ENCODE measurements at places on chromosomes 5 and 9.
A peak's percentile ranks its signal among the peaks of the same experiment; 100 is the strongest.

GRCh38 chr5:56302027-56302426, 68.9 kb upstream of the ANKRD55 start:
- DNase-seq = no peak

DNA sequence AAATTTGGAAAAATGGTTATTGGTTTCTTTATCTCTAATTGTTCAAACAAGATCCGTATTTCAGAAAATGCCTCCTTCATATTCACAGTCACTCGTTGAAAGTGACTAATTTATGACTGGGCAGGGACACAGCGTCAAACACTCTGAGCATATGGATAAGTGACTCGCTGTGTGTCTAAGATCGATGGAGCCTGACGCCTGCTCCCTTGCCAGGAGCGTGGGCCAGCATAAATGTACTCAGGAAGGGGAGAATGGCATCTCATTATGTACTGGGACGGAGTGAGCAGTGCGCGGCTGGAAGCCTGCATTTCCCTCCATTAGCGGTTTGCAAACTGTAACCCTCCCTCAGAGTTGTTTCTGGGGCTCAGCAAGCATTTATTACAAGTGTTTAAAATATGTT, 79.8 kb upstream of the CAST start:
- no peak for DNase-seq

DNA sequence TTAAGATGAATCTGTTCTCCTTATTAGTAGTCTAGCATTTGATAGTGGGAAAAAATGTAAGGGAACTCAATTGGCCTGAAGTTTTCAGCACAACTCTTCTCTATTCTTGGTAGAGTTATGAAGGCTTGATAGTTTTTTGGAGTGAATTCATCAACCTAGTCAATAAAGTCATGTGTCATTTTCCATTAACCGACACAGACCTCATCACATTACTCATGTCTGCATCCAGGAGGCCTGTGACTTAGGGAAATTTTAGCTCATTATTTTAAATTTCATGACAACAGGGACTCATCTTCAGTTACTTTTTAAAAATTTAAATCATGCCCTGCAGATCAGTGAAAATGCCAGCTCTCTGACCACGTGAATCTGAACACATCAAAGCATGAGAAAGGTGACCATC, 63.3 kb downstream of the ADAMTS16 start:
- no peak for DNase-seq

DNA sequence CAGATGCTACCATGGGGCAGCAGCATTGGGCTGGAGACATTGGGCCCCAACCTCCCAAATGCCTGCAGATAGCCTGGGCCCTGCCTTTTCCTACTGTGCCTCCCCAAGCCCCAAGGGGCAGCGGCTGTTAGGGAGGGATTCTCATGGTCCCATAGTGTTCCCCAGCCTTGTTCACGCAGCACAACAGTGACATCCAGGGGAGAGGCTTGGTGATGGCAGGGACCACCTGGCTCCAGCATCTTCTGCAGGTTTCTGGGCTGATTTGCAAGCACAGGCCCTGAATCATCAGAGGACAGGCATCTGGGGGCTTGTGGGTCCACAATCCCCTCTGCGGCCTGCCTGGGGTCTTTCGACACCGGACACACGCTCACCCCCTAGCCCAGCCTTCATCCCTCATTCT, 354.6 kb downstream of the SLIT3 start:
- DNase-seq = no peak

- no peak for DNase-seq
Measured at GRCh38 chr9:88874391-88874790, 116.9 kb upstream of the S1PR3 start.

DNA sequence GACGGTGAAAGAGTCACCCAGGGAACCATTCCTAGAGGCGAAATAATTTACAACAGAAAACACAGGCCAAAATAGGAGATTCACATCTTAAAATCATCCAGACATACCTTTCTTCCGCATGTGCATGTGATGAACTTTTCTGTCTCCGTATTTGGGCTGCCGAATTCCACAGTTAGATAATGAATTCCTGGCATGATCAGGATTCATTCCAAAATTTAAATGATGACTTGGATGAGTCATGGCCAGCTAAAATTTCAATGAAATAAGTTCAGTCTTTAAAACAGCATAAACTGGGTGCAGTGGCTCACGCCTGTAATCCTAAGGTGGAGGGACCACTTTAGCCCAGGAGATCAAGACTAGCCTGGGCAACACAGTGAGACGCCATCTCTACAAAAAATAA, 82.7 kb downstream of the DROSHA start:
- DNase-seq = peak; percentile 67

DNA sequence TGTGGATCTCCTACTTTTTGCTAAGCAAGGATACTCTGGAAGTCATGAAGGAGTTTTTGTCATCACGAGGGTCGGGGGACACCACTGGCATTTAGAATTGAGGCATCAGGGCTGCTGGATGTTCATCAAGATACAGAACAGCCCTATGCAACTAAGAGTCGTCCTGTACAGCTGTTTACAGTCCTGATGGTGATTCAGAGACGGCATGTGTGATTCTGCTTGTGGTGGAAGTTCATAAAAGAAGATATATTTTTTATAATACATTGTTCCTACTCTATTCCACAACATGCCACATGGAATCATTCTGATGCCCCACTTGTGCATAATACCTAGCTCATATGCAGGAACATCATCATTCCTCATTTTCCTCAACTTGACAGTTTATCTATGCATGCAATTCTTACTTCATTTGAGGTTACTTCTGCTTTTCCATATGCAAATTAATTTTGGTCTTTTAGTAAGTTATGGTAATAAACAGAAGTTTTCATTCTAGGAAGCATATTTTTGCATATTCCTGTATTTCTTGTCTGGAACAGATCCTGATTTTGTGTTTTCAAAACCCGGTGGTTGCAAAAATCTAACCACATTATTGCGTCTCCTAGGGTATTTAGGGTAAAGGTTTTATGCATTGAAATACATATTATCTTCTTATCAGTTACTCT, 155.2 kb downstream of the ARHGEF28 start:
- no peak for DNase-seq

DNA sequence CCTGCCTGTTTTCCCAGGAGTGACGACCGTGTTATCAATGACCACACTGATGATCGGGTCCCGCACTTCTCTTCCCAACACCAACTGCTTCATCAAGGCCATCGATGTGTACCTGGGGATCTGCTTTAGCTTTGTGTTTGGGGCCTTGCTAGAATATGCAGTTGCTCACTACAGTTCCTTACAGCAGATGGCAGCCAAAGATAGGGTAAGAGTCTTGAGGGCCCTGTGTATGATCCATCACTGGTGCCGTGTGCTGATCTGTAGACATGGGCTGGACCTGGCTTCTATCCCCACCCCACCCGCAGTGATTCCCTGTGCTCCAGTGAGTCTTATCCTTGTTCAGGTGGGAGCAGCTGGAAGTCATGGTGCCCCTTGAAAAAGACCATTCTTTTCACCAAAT, 26.0 kb downstream of the GABRP start:
- no peak for DNase-seq

GRCh38 chr9:72554221-72554641, 32.8 kb downstream of the TMC1 start:
- DNase-seq = peak; percentile 68

DNA sequence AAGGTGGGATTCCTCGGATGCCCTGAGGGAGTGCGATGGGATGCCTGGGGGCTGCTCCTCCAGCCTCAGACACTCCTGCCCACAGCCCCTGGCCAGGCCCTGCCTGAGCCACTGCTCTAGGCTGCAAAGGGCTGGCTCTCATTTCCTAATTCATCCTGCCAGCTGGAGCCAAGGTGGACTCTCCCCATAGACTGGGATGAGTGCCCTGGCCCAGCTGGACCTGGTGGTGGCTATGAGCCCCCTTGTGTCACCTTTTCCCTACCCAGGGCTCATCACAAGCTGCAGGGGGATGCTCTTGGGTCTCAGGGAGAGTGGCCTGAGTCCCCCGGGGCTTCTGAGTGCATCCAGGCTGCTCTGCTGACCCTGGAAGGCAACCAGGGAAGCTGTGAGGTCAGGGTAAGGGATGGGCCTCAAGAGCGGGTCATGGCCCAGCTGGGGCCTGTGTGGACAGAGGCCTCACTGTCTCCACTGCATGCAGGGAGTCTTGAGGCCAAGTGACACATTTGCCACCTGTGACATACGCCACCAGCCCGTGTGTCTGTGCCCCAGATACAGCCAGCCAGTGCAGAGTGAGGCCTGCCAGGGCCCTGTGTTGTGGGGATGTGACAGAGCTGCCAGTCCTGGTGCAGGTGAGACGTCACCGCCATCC, 102.7 kb upstream of the IER5L start:
- DNase-seq = no peak

GRCh38 chr9:121367306-121368137, 2.5 kb downstream of the STOM start:
- DNase-seq = no peak

GRCh38 chr9:82406456-82407085, 418.0 kb downstream of the SPATA31D1 start:
- DNase-seq = no peak

DNA sequence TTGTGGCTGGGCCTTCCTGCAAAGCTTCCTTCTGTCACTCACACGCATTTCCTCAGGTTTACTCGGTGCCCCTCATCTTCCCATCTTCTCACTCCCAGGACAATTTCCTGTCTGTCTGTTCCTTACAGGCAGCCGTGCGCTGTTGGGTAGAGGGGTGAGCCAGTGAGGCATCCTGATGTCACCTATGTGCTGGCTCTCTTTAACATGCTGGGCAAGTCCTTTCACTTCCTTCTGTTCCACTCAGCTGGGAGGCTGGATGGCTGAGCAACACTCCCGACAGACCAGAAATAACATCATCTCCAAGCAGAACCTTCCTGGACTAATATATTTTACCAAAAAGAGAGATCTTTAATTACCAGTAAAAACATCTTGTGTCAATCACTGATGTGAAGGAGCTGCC, 103.0 kb downstream of the HSD17B3 start:
- no peak for DNase-seq

- DNase-seq = no peak
Measured at GRCh38 chr9:134389642-134390041, 63.4 kb downstream of the RXRA start.

- DNase-seq = no peak
Measured at GRCh38 chr5:87390075-87390474, 22.7 kb downstream of the CCNH start.

DNA sequence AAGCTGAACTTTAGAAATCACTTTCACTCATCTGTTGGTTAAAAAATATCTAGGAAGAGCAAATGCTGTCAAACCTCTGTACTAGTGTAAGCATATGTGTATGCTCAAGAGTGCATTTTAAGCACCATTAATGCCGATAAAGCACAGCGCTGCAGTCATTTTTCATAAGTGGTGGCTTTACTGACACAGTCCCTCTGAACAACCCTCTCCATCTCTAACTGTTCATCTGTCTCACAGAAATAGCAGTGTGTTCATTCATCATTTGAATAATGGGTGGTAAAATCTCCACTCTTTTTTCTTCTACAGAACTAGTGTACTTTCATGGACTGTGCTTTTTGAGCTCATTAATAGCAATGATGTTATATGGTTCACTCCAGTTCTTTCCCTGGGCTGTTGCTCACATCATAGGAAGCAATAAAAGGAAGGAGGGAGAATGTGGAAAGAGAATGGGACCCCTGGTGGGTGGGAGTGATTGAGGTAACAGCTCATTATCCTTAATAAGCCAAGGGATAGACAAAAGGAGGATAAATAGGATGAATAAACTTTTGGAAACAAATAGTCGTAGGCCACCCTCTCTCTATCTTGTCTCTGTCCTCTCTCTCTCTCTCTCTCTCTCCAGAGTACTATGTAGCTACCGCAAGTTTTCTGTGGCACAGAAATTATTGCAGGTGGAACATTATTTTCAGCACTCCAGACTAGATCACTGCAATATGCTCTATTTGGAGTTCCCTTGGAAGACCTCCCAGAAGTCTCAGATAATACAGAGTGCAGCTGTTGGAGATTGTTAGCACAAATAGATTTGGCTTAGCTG, 117.9 kb upstream of the PRDM9 start:
- no peak for DNase-seq

DNA sequence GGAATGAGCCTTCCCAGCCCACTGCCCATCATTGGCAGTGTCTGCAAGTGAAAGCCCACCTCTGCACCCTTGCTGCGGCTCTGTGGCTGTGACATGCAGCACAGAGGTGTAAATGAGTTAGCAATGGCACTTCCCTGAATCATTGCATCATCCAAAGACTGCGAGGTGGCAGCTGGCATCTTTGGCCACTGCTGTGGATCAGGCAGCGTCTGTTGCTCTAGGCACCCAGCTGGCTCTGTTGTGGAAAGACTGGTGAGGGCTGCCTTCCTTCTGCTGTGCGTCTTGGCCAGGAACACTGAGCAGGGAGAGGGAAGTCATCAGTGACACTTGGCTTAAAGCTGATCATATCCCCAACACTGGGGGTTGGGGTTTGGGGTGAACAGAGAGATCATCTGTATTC, 64.5 kb downstream of the MFAP3 start:
- DNase-seq = no peak

- no peak for DNase-seq
Measured at GRCh38 chr9:115653171-115653606, 500.4 kb upstream of the PAPPA start.

DNA sequence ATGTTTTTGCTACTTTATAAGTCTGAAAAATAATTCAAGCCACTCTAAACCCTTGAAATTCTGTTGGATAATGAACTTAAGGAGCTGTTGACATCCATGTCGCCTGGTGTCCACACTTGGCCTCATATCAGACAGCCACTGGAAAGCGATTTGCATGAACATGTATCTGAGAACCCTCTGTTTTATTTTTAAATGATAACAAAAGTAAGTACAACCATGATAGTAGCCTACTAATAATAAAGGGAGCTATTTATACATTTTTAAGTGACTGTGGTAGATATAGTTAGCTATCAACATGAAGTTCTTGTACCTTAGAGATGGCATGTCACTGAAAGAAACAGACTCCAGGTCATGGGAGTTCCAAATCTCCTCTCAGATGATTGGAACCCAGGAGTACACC, 53.3 kb downstream of the PLCXD3 start:
- no peak for DNase-seq

- no peak for DNase-seq
Measured at GRCh38 chr9:89991204-89991790, 386.5 kb downstream of the GADD45G start.

DNA sequence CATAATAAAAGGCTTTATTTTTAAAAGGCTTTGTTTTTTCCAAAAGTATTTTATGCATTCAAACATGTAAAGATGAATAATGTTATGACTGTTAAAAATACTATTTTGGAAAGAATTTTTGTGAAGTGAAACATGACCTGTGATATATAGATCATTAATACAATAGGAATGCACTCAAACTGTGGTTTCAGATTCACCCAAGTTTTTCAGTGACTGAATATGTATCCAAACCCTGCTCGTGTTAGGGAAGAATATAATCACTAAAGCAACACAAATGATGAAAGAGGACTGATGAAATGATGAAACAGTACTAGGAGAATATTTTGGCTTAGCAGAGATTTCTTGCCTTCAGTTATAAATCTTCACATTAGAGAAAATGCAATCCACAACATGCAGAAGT, 278.0 kb downstream of the ADAMTS6 start:
- peak; percentile 95 for DNase-seq

Data from HS-5 (cell line).